NB4 (cell line): ENCODE measurements at places on chromosomes 6 and 20.

- peak; percentile 38 for DNase-seq
These were observed 79.7 kb upstream of the FYN start for GRCh38 chr6:111952821-111953540.

GRCh38 chr20:58619077-58619863 is 31.8 kb upstream of the STX16 start:
- DNase-seq, result no peak

GRCh38 chr6:13156381-13156780 is 172.0 kb downstream of the TBC1D7 start:
- DNase-seq, result no peak

GRCh38 chr6:16327777-16328325 is 89.5 kb downstream of the GMPR start:
- no peak for DNase-seq

- peak; percentile 9 for DNase-seq
These were observed 1.1 kb downstream of the STX7 start for GRCh38 chr6:132511831-132512220.

DNA sequence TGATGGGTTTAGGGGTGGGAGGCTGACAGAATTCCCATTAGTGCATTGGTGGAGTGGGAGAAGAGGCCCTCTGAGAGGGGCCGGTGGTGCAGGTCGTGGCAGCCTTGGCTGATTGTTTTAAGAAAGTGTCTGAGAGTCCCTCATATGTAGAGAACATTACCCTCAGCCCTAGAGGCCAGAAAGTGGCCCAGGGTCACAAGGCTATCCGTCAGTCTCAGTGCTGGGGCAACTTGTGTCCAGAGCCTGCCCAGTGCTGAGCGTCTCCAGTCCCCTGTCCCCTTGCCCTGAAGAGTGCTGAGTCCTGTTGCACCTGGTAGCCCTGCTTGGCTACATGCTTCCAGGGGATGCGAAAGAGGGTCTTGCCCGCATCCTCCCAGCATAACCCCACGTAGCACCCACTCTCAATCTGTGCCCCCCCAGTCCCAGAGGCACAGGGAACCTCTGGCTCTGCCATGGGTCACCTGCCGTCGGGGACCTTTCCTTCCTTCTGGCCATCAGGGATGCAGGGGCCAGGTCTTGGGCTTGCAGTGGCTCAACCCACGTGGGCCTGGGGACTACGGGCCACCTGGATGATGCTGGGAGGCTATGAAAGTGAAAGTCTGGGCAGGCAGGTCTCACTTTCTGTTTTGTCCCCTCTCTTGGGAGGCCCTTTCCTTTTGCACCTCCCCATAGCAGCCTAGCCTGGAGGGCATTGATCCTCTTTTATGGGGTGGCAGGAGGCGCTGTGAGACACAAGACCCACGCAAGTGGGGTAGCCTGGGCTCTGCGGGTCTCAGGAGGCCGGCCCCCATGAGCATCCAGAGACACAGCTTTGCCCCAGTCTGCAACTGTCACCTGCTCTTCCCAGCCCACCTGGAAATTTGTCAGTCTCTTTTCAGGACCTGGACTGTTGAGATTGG is 12.2 kb downstream of the DUSP15 start:
- no peak for DNase-seq

- peak; percentile 59 for DNase-seq
These were observed 13.2 kb downstream of the TMEM74B start for GRCh38 chr20:1171461-1172093.

DNA sequence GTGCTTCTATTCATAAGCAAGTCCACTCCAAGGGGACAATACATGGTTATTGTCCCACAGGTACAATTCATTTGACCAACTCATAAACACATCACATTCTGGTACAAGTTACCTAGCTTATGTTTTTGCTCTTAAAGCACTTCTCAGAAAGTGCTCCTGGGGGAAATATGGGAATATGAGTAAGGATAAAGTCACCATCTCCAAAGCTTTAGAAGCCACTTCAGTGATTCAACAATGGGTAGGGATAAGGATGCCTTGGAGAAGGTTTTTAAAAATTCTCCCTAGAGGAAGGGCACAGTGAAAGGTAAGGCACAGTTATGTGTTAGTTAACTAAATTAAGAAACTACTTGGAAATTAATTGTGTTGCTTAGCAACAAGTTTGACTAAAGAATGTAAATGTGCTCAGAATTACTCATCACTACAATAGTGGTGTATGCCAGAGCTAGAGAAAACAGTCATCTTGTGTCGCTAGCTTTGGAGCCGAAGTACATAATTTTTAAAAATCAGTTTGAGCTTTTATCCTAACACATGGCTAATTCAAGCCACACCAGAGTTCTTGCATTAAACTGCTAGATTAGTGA is 39.5 kb upstream of the LAMP5 start:
- DNase-seq, result no peak

DNA sequence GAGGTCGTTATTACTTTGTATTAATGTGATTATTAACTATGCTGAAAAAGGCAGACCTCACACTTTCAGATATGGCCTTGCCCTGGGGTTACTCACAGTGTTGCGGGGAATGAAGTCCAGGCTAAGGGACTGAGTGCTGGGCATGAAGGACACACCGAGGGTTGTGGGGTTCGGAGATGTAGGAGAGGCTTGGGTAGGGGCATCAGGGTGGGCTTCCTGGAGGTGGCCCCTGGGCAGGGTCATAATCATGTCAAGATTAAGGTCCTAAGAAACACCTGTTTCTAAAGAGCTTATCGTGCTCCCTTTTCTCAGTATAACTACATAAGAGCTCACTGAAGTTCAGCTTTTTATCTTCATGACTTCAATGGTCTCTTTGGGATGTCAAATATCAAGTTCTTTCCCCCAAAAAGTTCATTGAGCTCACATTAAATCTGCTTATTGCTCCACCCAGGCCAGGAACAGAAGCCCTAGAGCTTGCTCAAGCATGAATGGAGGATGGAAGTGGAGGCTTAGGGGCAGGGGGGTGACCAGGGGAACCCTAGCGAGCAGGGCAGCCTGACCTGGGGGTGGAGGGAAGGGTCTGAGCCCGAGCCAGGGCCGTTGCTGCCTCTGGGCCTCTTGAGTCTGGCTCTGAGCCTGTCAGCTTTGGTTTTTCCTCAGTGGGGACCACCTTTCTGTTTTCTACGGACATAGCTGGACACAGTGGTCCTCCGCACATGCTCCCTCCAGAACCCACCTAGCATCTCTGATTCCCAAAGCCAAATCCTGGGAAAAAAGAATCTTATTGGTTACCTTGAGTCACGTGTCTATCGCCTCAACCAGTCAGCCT is 37.3 kb upstream of the TGM2 start:
- DNase-seq, result no peak

DNA sequence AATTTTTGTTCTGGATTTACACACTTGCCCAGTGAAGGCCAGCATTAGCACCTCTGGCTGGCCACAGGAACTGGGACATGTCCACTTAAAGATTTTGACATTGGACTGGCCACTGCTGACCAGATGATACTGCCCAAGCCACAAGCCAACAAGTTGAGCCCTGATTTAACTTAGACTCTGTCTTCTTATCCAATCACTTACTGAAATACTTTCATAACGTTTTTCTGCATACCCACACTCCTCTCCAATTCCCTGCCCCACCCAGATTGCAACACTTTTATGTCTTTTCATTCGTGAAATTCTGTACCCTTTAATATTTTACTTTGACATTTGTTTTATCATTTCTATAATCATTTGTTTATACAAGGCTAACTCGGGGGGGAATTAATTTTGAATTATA is 170.3 kb upstream of the TAB2 start:
- no peak for DNase-seq

GRCh38 chr6:16688436-16688835 is 72.8 kb downstream of the ATXN1 start:
- DNase-seq, result no peak

DNA sequence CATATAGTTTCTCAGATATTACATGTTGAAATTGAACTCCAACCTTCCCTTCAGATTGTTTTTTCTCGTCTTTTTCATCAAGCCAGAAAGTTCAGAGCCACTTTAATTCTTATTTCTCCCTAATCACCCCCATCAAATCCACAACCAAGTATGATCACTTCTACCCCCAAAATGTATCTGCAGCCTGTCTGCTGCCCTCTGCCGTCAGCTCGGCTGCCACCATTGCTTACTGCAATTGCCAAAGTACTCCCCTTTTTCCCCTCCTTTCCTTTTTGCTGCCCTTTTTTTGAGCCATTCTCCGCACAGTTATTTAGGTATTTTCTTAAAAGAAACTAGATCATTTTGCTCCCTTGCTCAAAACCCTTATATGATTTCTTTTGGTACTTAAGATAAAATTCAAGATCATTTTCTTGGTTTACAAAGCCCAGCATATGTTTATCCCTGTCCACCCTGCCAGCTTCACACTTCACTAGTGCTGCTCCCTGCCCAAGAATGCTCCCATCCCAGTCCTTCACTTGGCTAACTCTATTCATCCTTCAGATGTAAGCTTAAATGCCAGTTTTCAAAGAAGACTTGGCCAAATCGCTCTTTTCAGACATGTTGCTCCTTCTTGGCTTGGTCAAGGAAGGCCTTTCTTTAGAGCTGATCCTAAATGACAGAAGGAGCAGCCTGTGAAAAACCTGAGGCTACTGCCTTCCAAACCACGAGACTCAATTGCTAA is 63.7 kb downstream of the SH3BGRL2 start:
- no peak for DNase-seq

DNA sequence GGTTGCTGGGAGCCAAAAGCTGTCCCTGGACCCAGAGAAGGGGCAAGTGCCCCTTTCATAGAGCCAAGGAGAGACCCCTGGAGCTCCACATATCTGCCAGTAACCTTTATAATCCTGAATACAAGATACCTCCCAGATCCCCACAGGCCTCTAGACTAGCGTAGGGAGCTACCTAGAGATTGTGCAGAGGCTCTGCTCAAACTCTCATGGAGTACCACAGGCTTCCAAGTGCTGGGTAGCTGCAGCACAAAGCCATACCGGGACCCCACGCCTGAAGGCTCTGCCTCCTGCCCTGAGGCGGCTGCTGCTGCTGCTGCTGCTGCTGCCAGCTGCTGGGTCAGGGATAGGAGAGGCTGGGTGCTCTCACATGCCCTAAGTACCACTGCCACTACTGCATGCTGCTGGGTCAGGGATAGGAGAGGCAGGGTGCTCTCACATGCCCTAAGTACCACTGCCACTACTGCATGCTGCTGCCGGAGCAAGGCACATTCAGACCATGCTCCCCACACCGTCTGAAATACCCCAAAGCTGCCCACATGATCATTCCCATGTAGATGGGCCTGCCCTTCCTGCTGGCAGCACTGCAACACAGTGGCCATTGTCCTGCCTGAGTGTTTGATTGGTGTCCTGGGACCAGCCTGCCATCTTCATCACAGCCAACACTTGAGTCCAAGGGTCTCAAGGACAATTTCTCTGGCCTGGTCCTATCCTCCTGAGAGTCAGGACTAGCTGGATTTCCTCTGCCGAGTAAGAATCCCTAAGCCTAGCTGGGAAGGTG is 1434.3 kb upstream of the ADGRB3 start:
- no peak for DNase-seq

DNA sequence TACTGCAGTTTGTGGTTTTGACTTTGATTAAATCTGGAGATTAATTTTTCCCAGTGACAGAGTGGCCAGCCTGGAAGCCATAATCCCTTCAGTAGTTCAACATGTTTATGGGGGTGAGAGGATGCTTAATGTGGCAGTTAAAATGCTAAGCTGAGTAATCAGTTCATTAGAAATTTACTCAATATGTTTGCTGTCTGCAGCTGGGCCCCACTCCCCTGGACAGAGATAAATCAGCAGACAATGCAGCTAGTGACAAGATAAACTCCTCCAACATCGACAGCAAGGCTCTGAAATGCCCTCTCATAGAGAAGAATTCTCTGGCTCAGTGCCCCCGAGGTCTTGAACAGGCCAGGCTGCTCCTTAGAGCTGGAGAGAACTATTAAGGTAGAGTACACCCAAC is 101.9 kb downstream of the LRFN2 start:
- DNase-seq, result no peak

GRCh38 chr6:21033575-21034026 is 499.3 kb downstream of the CDKAL1 start:
- no peak for DNase-seq

- DNase-seq, result peak; percentile 72
These were observed 512 bp downstream of the TAP1 start for GRCh38 chr6:32852844-32853540.

DNA sequence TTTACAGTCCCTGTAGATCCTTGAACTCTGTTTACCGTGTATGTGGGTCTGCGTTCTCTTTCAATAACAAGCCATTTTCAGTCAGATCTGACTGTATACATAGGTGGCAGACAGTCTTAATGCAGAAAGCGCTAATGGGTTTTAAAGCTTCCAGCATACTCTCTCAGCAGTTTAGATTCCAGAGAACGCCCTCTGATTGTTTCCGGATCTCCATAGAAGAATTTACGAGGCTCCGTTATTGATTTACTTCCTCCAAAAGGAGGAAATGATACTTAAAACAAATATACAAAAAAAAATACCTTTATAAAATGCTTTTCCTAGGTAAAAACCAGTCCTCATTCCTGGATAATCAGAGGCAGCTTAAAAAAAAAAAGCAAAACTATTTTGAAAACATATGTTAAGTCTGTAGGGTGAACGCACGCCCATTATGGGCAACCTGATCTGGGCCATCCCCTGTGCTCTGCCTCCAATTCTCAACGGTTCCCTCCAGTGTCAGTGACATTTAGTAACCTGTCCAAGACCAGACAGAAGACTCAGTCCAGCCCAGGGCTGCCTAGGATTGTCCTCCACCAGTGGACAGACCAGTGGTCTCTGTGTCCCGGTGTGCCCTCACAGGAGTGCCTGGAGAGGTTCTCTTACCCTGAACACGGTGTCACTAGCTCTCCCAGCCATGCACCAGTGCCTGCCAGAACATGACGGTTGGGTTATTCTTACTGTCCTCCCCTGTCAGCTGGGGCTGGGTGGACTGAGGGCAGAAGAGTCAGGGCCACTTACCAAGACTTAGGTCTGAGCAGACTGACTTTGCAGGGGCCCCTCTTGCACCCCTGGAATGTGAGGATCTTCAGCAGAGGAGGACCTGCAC is 217.3 kb downstream of the ARID1B start:
- DNase-seq, result no peak

DNA sequence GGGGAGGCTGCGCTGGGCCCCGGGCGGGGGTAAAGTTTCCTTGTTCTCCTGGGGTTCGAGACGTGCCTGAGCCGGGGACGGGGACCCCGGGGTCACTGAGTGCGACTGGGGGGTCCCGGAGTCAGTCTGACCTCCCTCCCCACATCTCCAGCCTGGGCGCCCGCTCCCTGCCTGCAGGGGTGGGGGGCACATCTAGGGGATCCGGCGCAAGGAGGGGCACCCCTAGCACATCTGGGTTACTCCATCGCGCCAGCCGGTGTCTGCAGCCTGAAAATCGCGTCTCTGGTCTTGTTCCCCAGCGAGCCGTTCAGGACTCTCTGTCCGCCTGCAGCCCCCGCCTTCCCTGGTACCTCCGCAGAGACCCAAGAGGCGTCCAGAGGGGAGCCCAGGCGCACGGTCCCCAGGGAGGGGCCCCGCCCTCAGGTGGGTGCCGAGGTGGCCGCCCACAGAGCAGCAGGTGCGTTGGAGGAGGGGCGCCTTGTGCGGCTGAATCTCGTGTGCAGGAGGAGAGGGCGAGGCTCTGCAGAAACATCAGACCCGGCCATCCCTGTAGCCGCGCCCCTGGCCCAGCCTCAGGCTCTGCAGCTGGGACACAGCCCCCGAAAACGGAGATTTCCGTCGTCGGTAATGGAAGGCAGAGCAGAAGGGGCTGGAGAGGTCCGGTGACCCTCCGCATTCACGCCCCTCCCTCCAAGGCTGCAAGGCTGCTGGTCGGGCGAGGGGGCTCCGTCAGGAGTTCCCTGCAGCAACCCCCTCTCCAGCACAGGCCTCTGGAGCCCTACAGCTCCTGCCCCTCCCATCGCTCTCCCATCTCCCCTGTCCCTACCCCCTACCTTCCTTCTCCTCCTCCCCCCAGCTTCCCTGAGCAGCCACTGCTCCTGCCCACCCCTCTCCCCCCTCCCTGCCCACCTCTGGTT is 628 bp upstream of the CHRNA4 start:
- DNase-seq, result no peak

- DNase-seq, result peak; percentile 74
These were observed 77.9 kb downstream of the TNFAIP3 start for GRCh38 chr6:137944793-137945498.
